ENCODE measurements at places on chromosomes 3 and 15.
A peak's percentile ranks its signal among the peaks of the same experiment; 100 is the strongest.

DNA sequence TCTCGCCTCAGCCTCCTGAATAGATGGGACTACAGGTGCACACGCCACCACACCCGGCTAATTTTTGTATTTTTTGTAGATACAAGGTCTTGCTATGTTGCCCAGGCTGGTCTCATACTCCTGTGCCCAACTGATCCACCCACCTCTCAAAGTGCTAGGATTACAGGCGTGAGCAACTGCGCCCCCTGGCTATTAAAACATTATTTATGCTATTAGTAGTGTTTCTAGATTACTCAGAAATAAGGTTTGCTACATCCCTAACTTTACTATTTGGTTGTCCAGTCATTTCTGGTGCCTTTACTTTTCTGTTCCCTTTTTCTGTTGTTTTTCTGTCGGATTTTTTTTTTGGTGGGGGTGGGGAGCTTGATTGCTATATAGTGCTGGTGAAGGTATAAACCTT is 393.6 kb upstream of the TPM1 start:
- no peak for DNase-seq

- peak; percentile 5 for DNase-seq
Measured at GRCh38 chr3:107430996-107431245, 53.7 kb downstream of the CCDC54 start.

DNA sequence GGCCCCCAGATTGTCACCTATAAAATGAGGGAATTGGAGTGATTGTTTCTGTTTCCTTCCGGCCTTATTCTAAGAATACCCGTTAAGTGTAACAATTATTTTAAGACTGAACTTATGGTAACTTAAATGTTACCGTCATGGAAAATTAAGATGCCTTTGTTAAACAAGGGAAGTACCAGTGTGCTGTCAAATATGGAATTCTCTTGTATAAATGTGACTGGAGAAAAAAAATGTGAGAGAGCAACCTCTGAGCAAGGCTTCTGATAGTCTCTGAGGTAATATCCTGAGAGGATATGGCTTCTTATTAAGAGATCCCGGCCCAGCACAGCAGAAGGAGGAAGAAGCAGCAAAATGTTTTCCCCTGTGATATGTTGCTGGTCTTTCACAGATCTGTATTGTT is 480.7 kb upstream of the ADAMTS9 start:
- no peak for DNase-seq

DNA sequence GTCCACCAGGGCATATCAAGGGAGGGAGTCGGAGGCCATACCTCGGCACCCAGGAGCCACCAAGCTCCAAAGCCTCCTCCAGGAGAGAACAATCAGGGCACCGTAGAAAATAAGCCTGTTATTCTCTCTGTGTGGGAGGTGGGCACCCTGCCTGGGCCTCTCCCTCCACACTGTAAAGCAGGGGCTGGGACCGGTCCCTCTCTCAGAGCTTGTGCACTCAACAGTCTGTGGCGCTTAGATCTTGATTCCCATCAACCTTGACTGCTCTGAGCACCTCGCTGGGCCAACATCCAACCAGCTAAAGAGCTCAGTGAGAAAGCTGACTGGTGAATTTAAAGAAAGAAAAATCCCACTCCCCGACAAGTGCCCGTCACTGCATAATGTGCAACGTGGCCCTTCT is 53.0 kb downstream of the PCSK6 start:
- no peak for DNase-seq

DNA sequence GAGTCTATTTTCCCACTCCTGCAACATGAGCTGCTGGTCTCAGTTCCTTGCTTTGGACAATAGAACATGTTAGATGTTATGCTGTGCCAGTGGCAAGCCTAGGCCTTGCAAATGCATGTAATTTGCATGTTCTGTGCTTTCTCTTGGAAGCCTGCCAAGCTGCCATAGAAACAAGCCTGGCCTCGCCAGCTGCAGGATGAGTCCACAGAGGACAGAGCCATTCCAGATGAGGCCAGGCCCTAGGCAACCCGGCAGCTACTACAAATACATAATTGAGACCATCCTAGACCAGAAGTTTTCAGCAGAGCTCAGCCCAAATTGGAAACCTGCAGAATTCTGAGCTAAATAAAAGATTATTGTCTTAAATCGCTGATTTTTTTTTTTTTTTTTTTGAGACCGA is 39.6 kb downstream of the TRIM69 start:
- DNase-seq, result no peak

DNA sequence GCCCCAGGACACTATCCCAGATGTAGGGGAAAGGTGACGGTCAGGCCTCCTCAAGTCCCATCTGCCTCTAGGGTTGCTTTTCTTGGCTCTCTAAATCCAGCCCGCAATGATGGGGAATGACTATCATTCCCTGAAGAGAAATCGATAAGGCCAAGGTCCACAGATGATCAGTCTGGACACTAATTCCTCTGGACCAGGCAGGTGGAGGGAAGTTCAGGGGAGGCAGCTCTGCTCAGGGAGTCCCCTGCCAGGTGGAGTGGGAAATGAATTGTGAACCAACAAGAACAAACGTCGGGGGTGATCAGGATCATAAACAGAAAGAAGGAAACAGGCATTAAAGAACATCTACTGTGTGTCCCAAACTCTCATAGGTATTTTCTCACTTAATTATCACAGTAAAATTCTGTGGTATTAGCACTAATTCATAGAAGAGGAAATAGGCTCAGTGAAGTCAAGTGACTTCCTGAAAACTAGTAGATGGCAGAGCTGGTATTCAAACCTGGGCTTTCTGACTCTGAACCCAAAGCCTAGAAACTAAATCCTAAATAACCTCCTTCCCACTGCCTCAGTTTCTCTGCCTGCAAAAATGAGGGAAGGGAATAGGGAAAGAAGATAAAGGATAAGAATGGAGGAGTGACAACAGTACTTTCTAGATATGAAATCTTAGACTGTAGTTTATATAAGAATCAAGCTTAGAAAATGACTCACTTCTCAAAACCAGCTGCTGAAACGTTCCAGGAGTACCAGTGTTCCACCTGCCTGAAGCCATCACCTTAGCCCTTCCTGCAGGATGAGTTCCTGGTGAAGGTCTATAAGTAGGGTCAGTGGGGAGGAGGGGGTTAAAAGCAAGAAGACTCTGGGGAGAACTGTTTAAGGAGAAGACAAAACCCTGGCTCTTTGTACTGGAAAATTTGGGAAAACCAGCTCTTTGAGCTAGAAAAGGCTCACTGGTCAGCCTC is 7.5 kb downstream of the BMF start:
- DNase-seq, result no peak

- DNase-seq, result no peak
Measured at GRCh38 chr15:99682455-99682854, 50.8 kb downstream of the LYSMD4 start.

- no peak for DNase-seq
Measured at GRCh38 chr15:74180881-74181602, 7.5 kb downstream of the ISLR start.

- no peak for DNase-seq
Measured at GRCh38 chr3:145959457-145960088, 201.4 kb downstream of the PLOD2 start.

DNA sequence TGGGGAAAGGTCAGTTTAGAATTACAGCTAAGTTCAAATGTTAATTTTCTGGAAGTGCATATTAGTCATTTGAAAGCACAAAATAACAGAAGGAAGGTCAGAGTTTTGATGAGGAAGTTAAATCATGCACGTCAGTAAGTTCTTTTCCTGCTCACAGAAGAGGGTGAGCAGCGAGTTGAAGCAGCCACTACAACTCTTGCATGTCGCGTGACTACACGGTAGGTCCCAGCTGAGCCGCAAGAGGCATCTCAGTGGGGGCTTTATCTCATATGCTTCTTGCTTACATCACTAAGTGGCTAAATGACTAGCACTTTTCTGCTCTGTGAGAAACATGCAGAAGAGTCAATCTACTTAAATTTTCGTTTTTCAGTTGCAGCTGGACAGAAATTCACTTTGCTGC is 21.3 kb upstream of the SEC62 start:
- DNase-seq, result no peak

DNA sequence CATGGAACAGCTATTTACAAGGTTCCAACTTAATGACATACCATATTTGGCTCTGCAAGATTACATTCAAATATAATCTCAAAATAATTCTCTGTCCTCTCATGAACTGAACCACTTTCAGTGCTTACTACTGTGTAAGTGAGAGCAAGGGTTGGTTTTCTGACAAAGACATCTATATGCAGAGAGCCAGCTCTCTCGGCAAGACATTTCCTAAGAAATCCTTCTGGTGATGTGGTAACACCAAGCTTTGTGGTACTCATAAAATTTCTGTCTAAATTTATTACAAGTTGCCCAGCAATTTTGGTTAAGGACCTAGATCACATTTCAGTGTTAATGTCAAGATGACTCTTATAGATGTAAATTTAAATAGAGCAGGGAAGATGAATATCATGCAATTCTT is 184.9 kb downstream of the GAP43 start:
- no peak for DNase-seq

GRCh38 chr3:124878561-124879336 is 8.4 kb downstream of the ITGB5 start:
- DNase-seq, result no peak

DNA sequence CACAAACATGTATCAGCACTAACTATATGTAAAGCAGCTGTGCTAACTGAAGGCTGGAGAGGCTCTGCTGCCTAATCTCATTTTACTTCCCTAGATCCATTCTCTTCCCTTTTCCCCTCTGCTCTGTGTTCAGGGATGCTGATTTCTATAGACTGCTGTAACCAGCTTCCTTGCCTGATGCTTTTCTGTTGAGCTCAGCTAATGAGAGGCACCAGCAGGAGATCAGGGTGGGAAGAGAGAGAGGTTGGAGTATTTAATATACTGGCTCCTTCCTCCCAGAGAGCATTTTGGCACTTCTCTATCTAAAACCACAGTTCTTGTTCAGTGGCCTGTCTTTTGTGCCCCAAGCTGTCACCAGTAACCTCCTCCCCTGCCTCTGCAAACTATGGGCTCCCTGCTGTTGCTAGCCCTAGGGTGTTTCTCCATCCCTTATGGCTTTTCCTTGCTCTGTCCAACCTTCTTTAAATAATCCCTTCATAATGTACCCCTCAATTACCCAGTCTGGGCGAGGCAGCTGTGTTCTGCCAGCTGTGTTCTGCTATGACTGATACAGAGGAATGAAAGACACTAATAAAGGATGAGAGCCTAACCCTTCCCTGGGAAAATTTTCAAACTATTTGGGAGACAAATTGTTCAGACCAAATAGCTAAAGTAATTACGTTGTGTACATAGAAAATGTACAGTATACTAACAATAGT is 69.5 kb downstream of the CADPS start:
- no peak for DNase-seq

GRCh38 chr3:159616234-159616825 is 372.3 kb upstream of the IL12A start:
- no peak for DNase-seq

DNA sequence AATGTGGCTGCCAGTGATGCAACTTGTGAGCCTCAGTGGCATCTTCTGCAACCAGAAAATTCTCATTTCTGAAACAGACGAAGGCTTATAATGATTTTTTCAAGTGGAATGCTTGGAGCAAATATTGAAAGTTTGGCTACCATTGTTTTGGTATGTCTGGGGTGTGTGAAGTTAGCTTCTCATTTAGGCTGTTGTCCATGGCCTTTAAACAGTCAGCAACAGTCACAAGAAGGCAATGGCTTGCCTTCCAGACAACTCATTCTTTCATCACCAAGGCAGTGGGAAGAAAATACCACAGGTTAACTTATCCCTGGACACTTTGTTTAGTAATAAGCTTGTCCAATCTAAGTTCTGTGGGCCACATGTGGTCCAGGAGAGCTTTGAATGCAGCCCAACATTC is 4.7 kb upstream of the BNC1 start:
- no peak for DNase-seq

DNA sequence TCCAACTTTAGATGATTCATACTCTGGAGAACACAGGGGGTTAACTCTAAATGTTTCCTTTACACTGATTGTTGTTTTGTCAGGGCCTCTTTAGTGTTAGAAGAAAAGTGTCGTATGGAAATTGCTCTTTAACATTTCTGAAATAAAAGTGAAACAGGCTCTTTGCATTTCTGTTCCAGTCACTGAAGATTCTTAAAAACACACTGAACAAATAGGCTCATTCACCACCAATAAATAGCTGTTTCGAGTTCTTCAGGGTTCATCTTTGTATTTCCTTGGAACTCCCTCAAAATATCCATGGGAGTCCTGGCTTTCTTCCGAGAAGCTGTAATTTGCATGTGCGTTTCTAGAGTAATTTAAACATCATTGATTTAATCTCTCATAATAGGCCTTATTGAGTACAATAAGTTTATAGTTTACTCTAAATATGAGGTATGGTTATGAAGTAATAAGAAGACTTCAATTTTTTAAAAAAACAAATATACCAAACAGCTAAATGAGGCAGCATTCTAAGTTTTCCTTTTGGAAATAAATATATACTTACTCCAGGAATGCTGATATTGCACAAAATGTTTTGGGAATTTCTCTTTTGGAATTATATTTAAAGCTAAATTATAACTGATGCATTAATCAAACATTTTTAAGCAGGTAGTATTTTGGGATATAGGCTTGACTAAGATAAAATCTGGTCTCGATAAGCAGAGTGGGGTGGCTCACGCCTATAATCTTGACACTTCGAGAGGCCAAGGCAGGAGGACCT is 327.4 kb downstream of the EPHA3 start:
- DNase-seq, result no peak

DNA sequence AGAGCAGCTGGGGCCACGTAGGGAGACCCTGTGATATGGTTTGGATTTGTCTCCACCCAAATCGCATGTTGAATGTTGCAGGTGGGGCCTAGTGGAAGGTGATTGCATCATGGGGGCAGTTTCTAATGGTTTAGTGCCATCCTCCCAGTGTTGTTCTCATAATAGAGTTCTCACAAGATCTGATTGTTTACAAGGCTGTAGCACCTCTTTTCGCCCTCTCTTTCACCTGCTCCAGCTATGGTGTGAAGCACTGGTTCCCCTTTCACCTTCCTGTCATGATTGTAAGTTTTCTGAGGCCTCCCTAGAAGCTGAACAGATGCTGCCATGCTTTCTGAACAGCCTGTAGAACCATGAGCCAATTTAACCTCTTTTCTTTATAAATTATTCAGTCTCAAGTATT is 198.9 kb upstream of the CBLB start:
- DNase-seq, result no peak

DNA sequence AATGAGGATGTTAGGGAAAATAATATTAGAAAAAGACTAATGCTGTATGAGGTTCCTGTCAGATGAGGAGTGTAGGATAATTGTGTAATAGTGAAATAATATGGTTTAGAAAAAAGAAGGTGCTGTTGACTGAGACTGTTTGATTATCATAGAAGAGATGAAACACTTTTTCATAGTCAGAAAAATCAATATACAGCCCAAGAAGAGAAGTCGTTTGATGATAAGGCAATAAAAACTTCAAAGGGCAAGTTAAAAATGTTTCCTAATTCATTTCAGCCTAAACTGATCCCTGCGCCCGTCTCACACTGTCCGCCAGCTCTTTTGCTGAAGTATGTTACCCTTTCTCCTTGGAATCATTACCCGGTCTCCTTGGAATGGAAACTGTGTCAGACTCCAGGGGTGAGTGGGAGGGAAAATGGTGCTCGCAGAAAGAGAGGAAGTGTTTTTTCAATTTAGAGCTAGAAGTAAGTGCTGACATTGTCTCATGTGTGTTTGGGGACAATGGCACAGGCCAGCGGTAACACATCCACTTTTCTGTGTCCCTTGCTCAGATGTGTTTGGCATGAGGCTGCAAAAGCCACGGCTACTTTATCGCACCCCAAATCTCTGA is 23.6 kb downstream of the DUT start:
- no peak for DNase-seq

All from stimulated activated CD8-positive, alpha-beta memory T cell treated with anti-CD3 and anti-CD28 coated beads, Interleukin-4, amount 100 ng/mL, for 1 hour (primary cell).